ENCODE measurements at places on chromosomes 7 and 10. TPM values are rescaled to one million over a fixed set of nuclear protein-coding genes. Genes with fewer than 3 reads are reported as not detected.

DNA sequence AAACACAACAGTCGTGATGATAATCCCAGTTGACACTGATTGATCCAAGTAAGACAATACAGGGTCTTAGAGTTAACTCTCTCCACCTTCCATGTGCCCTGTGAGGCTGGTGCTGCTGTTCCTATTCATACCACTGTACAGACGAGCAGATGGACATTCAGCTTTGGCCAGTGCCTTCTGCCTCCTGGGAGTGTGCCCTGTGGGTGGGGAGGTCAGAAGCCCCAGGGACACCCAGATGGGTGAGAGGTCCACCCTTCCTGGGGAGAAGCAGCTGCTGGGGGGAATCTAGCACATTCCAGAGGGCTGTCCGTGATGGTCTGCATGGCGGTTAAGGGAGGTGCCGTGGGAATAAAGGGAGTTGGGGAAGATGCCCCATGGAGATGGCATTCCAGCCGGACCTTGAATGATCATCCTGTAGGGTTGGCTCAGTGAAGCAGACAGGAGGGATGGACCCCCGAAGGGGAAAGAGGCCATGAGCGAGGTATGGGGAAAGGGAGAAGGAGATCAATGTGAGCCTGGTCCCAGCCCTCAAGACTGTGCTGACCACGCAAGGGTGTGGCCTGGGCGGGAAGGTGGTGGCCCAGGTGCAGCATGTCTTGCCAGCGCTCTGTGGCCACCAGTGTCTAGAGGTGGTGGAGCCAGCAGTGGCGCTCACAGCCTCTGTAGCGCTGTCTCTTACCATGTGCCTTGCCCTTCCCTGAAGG is 74.0 kb downstream of the ADCY1 start:
- DNase-seq: no peak

DNA sequence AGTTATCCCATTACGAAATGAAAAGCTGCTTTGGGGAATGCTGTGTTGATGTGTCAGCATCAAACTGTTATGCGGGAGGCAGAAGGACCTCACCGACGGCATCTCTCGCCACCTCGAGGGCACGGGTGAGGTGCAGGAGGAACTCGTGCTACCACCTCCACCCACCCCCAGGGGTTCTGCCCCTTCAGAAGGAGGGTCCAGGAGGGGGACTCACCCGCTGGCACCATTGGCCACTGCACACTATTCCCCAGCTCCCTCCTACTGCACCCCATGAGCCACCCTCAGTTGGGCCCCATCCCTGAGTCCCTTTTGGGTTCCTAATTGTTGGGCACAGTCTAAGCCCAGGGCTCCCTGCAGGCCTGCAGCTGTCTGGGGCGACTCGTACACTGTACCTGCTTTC is 236.6 kb downstream of the PTPRN2 start:
- no peak for DNase-seq

- no peak for DNase-seq
Measured at GRCh38 chr7:90485734-90486316, 16.4 kb downstream of the PTTG1IP2 start.

DNA sequence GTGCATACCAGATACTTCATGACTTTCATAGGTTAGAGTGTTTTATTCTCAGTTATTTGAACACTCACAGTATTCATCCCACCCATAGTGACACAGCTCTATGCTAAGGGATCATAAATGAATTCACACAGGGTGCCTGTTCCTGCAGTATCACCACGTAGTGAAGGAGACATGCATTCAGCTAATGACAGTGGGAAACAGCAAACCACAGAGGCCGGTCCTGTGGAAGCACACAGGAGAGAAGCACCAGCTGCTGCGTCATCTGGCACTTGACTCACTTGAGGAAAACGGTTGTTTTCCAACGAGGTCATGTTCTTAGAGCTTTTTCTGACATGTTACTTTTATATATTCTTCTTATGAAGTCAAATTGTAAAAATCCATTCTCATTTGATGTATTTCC is 73.0 kb downstream of the UBE3C start:
- DNase-seq: peak; percentile 17

- no peak for DNase-seq
Measured at GRCh38 chr7:142228537-142229104, 29.2 kb downstream of the PRSS58 start.

DNA sequence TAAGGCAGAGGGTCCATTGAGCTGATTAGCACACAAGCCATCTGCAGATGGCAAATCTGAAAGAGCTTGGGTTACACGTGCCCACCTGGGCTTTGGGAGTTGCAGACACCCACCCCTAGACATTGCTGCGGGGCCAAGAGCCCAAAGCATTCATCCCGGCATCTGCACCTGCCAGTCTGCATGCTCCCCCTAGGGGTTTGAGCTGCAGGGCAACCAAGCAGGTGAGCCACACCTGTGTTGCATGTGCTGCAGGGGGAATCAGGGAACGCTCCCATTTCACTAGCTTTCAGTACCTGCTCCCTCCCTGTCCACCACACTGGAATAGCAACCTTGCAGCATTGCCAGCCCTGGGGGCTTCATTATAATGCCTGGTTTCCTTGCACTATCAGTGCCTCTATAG is 21.1 kb downstream of the C7orf33 start:
- no peak for DNase-seq

DNA sequence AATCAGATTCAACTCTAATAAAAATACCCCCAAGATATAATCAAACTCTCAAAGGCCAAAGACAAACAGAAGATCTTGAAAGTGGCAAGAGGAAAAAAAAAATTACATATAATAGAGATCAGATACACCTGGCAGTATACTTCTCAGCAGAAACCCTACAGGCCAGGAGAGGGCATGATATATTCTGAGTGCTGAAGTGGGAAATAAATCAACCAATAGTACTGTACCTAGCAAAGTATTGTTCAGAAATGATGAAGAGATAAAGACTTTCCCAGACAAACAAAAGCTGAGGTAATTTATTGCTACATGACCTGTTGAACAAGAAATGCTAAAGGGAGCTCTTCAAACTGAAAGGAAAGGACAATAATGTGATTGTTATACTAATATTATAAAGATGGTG is 291.9 kb downstream of the SH2D4B start:
- no peak for DNase-seq

- DNase-seq: no peak
Measured at GRCh38 chr7:157177333-157177982, 38.7 kb downstream of the UBE3C start.

DNA sequence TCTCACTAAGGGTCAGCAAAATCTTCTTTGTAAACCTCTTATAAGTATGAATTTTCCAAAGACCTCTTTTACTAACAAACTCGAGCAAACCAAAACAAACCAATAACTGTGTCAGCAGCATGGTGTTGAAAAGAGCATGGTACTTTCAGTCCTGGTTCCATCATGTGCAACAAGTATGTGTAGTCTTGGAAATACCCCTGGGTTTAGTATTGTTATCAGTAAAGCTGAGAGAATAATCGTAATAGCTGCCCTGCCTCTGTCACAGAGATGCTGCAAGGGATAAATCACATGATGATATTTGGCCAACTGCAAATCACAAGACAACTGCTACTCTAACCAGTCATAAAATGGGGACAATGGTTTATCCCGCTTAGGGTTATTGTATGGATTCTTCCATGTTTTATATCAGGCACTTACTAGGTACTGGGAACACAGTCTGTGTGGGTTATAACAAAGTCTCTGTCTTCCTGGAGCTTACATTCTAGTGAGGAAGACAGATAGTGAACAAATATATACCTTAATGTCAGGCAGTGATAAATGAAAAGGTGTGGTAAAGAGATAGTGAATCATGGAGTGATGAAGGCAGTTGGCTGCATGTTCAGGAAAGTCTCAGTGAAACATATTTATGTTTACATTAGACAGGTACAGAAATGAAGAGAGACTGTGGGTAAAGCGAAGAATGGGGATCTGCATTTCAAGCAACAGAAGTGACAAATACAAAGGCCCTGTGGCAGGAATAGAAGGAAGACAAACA is 60.5 kb upstream of the C10orf90 start:
- DNase-seq: peak; percentile 12

DNA sequence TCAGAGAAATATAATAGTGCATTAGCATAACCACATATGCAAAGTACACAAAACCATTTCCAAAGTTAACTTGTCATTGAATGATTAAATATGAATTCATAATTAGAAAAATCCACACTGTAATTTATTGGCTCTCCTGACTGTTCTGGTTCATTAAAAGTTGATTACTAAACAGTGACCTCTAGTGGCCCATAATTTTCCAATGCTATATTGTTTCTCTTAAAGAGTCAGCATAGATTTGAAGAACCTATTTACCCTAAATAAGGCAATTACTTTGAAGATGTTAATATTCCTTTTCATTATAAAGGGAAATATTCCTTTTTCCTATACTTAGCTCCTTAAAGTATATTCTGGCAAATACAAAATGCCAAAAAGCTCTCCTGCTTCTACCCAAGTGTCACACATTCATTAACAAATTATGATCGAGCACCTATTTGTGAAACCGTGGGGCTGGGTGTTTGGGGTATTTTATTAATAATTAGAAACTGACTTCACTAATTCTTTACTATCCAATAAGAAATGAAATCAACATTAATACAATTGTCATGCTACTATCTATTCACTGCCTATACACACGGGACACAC is 86.2 kb downstream of the HIBADH start:
- peak; percentile 67 for DNase-seq

GRCh38 chr7:148524479-148525224 is 65.9 kb upstream of the C7orf33 start:
- DNase-seq: no peak

DNA sequence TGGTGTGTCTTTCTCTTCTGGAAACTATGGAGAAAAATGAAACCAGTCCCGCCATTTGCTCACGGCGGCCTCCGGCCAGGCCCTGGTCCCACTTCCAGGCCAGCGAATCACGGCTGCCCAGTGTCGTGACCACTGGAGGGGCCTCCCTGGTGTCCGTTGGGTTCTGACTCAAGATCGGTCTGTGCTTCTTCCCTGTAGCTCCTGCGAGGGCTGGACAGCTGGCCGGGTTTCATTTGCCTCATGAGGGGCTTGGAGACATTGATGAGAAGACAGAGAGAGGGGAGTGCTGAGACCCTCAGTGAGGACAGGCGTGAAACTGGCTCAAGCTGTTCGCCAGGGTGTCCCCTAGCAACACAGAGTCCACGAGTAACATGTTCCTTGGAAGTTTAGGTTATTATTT is 108.6 kb downstream of the ADARB2 start:
- DNase-seq: no peak

DNA sequence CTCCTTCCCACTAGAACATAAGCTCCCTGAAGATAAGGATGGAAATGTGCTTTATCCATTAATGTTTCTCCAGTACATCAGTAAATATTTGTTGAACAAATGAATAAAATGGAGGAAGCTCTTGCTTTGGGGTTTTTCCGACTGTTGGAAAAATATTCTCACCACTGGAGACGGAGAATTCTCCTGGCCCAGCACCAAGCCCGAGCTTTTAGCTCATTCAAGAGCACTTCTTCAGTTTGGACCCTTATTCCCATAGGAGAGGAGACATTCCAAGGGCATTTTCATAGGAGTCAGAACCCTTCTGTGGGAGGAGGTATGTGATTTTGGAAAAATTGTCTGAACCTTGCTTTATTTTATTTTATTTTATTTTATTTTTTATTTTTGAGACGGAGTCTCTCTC is 21.0 kb downstream of the SUFU start:
- DNase-seq: peak; percentile 35

GRCh38 chr7:43114458-43114780 is 2.0 kb downstream of the HECW1 start:
- no peak for DNase-seq

DNA sequence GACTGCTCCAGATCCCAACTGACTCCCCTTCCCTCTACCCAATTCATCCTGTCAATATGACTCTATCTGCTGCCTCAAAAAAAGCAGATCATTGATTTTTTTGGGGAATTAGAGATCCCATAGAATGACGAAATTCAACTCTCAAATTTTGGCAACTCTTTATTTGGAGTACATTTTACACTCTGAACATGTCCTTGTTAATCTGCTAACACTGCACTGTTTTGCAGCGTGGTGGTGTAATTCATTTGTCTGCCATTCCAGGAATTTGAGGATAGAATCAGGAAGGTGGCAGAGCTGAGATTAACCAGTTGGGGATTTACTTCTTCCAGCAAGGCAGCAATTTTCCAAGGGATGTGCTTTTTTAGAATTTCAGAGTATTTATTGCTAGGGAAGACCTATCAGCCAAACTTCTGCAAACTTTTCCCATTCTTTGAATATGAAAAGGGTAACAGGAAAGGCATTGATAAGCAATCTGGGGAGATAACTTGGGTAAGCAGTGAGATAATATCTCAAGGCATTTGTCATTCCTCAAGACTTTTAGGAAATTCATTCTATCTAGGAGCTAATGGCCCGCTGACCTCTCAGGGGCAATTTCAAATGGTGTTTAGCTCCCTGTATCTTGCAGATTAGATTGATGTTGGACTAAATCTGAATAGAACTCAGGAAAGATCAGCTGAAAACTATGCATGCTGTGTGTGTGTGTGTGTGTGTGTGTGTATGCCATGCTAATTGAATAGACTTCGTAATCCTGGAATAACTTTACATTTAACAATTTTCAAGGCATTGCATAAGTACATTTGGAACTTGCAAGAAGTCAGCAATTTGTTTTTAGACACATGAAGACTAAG is 9.7 kb downstream of the BAMBI start:
- DNase-seq: no peak

DNA sequence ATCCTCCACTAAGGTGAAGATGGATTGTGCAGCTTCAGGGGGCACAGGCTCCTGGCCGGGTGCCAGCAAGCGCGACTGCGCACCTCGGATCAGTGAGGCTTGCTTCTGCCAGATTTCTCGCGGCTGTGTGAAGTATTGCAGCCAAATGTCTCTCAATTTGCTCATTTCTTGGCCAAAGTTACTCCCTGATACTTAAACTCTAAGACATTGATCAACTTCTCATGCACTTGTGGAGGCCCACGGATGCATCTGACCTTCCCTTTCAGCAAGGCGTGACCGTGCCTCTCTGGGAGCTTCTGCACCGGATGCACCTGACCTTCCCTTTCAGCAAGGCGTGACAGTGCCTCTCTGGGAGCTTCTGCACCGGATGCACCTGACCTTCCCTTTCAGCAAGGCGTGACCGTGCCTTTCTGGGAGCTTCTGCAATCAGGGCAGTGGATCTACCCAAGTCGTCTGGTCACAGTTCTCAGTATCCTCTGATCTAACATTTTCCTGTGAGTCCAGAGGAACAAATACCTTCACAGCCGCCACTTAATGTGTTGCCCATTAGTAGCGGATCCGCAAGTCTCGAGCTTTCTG is 248.3 kb downstream of the ADARB2 start:
- no peak for DNase-seq

GRCh38 chr7:29033584-29033983 is 75.5 kb upstream of the TRIL start:
- DNase-seq: peak; percentile 48

The SPDYE8 gene
- 0.08 TPM for polyA plus RNA-seq

The PNLIPRP2 gene
- polyA plus RNA-seq: not detected

The RASSF4 gene
- polyA plus RNA-seq: 69.1 TPM

The LANCL2 gene
- 17.8 TPM for polyA plus RNA-seq

The RBP3 gene
- 0.08 TPM for polyA plus RNA-seq

The FFAR4 gene
- 0.02 TPM for polyA plus RNA-seq

All from muscle of leg (tissue), 16 donors.